ENCODE measurements at places on chromosomes 2 and 18.

- DNase-seq, result no peak
Observed at GRCh38 chr18:29586210-29586609, 1409.3 kb upstream of the CDH2 start.

GRCh38 chr2:205484215-205484614 lies 198.1 kb upstream of the NRP2 start:
- no peak for DNase-seq

DNA sequence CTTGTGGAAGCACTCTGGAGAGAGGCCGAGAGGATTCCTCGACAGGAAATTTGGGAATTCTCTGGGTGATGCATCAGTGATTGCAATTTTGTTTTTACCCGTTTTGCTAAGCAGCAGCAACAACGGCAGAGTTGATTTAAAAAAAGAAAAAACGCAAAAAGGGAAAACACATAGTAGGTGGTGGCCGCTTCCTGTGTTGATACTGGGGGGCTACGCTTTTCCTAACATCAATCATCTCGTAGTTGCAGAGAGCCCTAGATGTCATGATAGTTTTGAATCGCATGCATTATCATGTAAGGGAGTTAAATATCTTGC lies 271 bp upstream of the RBM43 start:
- DNase-seq, result no peak

GRCh38 chr2:181250691-181251090 lies 206.5 kb upstream of the ITGA4 start:
- DNase-seq, result peak; percentile 46

DNA sequence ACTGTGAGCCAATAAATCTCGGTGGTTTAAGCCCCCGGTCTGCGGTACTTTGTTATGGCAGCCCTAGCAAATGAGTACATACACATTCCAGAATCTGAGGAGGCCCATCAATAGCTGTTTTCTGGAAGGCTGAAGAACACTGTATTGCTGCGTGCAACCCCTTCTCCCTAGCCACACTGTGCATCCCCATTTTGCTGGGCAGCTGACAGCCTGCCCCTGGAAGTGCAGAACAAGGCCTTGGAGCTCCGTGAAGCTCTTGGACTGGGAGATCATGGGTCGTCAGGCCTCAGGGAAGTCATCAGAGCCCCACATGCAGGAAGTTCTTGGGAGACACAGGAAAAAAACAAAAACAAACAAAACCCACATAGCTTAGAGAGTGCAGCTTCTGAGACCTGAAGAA lies 90.6 kb upstream of the ST6GAL2 start:
- DNase-seq, result no peak

- DNase-seq, result no peak
Observed at GRCh38 chr2:241729868-241730267, 4.6 kb upstream of the D2HGDH start.

Measured in adipocyte (in vitro differentiated cells).